Effector memory CD4-positive, alpha-beta T cell (primary cell): ENCODE measurements at places on chromosomes 5 and 9.

- no peaks in the 10 kb centered on the region for H3K4me1 ChIP-seq
- DNase-seq = no peak
- no peak overlapping the region for H3K27ac ChIP-seq
- H3K4me3 ChIP-seq = no peak overlapping the region
Measured at GRCh38 chr5:154176181-154176580, 14.4 kb upstream of the GALNT10 start.

DNA sequence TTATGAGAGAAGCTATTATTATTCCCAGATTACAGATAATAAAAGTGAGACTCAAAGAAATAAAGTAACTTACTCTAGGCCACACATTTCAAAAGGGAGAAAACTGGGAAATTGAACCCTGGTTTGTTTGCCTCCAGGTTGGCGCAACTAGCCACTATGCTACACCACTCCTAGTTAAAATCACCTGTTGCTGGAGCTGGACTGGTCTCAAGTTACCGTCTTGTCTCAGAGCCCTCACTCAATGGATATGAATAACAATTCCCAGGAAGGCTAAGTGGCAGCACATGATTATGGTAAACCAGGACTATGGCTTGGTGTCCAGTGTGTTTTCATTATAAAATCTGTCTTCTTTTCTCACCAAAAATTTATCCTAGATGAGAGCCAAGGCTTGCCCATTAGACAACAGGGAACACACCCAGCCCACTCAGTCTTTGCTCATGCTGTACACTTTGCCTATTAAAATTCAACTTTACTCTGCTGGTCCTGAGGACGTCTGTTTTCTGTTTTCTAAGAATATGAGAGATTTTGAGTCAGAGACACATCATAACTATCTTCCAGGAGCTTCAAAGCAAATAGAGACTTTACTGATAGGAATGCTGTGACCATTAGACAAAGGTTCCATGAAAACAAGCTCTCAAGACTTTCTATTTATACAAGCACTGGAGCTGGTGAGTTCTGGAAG lies 58.1 kb downstream of the ADRB2 start:
- no peak overlapping the region for H3K27ac ChIP-seq
- no peaks in the 10 kb centered on the region for H3K36me3 ChIP-seq
- no peaks in the 10 kb centered on the region for H3K27me3 ChIP-seq
- no peaks in the 10 kb centered on the region for H3K4me1 ChIP-seq

- H3K4me1 ChIP-seq = no peaks in the 10 kb centered on the region
- no peak overlapping the region for H3K4me3 ChIP-seq
- no peaks in the 10 kb centered on the region for H3K36me3 ChIP-seq
- H3K27ac ChIP-seq = no peak overlapping the region
Measured at GRCh38 chr9:546797-547223, 294.7 kb upstream of the DMRT1 start.

GRCh38 chr9:4686112-4686511 lies 6.7 kb downstream of the CDC37L1 start:
- no peaks in the 10 kb centered on the region for H3K27me3 ChIP-seq
- no peak overlapping the region for H3K27ac ChIP-seq
- DNase-seq = no peak

GRCh38 chr9:124517600-124517999 lies 10.4 kb upstream of the NR5A1 start:
- no peaks in the 10 kb centered on the region for H3K27me3 ChIP-seq
- DNase-seq = no peak
- H3K4me1 ChIP-seq = no peaks in the 10 kb centered on the region
- H3K4me3 ChIP-seq = no peak overlapping the region
- no peaks in the 10 kb centered on the region for H3K36me3 ChIP-seq
- H3K27ac ChIP-seq = no peak overlapping the region

DNA sequence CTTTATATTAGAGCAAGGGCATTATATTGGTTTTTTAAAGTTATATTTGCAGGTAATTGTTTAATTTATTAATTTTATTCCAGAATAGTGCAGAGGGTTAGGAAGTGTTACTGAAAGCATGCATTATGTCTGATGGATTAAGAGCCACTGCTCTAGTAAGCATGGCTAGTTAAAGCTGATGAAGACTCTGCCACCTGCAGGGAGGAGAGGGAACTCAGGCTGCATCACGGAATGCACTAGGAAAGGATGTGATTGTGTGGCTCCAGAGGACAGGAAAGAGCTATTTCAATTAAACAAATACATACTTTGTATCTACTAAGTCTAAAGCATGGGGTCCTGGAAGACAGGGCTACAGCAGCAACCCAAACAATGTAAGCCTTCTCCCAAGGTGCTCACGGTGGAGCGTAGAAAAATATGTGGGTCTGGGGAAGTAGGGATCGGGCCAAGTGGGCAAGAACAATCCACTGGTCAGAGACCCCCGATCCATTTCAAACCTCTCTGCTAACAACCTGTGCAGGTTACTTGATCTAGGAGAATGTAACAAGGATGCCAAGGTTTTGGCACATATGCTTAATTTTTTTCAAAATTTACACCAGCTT lies 15.3 kb upstream of the GRXCR2 start:
- H3K27me3 ChIP-seq = no peaks in the 10 kb centered on the region
- no peak for DNase-seq
- H3K4me1 ChIP-seq = no peaks in the 10 kb centered on the region
